ENCODE measurements at places on chromosomes 1 and 21. TPM values are rescaled to one million over a fixed set of nuclear protein-coding genes. Genes with fewer than 3 reads are reported as not detected.

The MRPS21 gene
- total RNA-seq, result 28.2 TPM

The ACTN2 gene
- not detected for total RNA-seq

The LRRC8C gene
- 7.0 TPM for total RNA-seq

The BEND5 gene
- total RNA-seq, result 1.6 TPM

The DNALI1 gene
- total RNA-seq, result 0.64 TPM

The TNN gene
- total RNA-seq, result not detected

The SUSD4 gene
- total RNA-seq, result 0.14 TPM

The ATAD3B gene
- 4.4 TPM for total RNA-seq

The PLEKHG5 gene
- total RNA-seq, result 1.6 TPM

The C1orf87 gene
- total RNA-seq, result not detected
